Activated T-cell treated with anti-CD3 and anti-CD28 coated beads, Interleukin-2, amount 50 U/mL, for 72 hours (primary cell): ENCODE measurements at places on chromosomes 3 and 15. TPM values are rescaled to one million over a fixed set of nuclear protein-coding genes. Genes with fewer than 3 reads are reported as not detected.

- H3K4me1 ChIP-seq: peaks cover 3% of the 10 kb centered on the region
- no peak overlapping the region for H3K27ac ChIP-seq
- H3K4me3 ChIP-seq: no peak overlapping the region
- DNase-seq: no peak
These were observed 301.3 kb upstream of the TPRG1 start for GRCh38 chr3:188870431-188870830.

Gene CFAP91
- 0.30 TPM for total RNA-seq

DNA sequence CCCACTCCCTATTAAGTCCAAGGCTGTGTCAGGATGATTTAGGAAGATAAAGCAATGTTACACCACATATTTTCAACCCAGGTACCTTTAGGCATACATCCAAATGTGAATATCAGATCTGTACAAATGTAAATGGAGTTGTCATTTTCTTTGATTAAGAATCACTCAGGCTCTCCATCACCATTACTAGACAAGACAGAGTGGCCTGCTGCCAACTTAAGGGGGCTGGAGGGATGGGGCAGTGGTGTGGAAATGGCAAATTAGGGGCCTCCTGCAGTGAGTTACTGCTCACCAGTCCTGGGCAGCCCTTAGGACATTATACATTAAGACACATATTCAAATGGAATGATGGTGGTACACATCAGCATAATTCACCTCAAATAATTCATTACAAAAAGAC is 211.0 kb downstream of the TNIK start:
- DNase-seq: no peak
- H3K27ac ChIP-seq: no peak overlapping the region
- no peak overlapping the region for H3K4me3 ChIP-seq
- no peaks in the 10 kb centered on the region for H3K27me3 ChIP-seq
- peaks cover 53% of the 10 kb centered on the region for H3K4me1 ChIP-seq

Gene CISH
- 271 TPM for total RNA-seq

GRCh38 chr3:197889204-197889930 is 60.6 kb upstream of the RPL35A start:
- no peak for DNase-seq
- no peak overlapping the region for H3K27ac ChIP-seq
- H3K4me3 ChIP-seq: no peak overlapping the region
- peaks cover 20% of the 10 kb centered on the region for H3K4me1 ChIP-seq
- peaks cover 3% of the 10 kb centered on the region for H3K36me3 ChIP-seq

Gene FEM1B
- 54.6 TPM for total RNA-seq

Gene ZNF385D
- total RNA-seq: not detected

- H3K4me3 ChIP-seq: no peak overlapping the region
- DNase-seq: no peak
- no peaks in the 10 kb centered on the region for H3K4me1 ChIP-seq
- no peaks in the 10 kb centered on the region for H3K27me3 ChIP-seq
These were observed 634.8 kb downstream of the MECOM start for GRCh38 chr3:169028716-169029115.

Gene SHC4
- 2.1 TPM for total RNA-seq

Gene OR5K2
- not detected for total RNA-seq

Gene GOLGA8S
- 0.29 TPM for total RNA-seq

Gene SORD
- total RNA-seq: 17.6 TPM

- no peaks in the 10 kb centered on the region for H3K4me1 ChIP-seq
- H3K4me3 ChIP-seq: no peak overlapping the region
- H3K27ac ChIP-seq: no peak overlapping the region
- no peak for DNase-seq
- no peaks in the 10 kb centered on the region for H3K36me3 ChIP-seq
These were observed 252.1 kb downstream of the NTRK3 start for GRCh38 chr15:88004399-88004798.

- H3K36me3 ChIP-seq: no peaks in the 10 kb centered on the region
- no peak for DNase-seq
- H3K27me3 ChIP-seq: no peaks in the 10 kb centered on the region
These were observed 212.6 kb upstream of the SEMA6D start for GRCh38 chr15:47504624-47505256.

DNA sequence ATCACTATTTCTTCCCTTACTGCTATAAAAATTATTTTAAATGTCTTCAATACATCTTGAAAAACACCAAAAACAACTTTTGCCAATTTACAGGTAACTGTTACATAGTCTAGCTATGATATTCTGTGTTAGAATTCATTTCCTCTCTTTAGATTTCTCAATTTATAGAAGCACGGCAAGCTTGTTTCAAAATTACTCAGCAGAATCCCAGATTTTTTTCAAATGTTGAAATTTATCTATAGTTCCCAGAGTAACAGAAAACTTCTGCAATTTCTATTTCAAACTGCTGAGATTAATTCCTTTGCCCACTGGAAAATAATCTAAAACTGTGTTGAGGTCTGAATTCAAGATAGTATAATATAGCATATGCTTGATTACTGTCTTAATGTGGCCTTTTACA is 41.2 kb downstream of the CCPG1 start:
- no peaks in the 10 kb centered on the region for H3K36me3 ChIP-seq
- no peak overlapping the region for H3K4me3 ChIP-seq
- no peak for DNase-seq
- no peaks in the 10 kb centered on the region for H3K27me3 ChIP-seq

Gene IGDCC3
- total RNA-seq: not detected
